ENCODE measurements at places on chromosomes 1 and 21.

- DNase-seq, result peak; percentile 18
These were observed 85.0 kb upstream of the AK4 start for GRCh38 chr1:65063025-65063424.

DNA sequence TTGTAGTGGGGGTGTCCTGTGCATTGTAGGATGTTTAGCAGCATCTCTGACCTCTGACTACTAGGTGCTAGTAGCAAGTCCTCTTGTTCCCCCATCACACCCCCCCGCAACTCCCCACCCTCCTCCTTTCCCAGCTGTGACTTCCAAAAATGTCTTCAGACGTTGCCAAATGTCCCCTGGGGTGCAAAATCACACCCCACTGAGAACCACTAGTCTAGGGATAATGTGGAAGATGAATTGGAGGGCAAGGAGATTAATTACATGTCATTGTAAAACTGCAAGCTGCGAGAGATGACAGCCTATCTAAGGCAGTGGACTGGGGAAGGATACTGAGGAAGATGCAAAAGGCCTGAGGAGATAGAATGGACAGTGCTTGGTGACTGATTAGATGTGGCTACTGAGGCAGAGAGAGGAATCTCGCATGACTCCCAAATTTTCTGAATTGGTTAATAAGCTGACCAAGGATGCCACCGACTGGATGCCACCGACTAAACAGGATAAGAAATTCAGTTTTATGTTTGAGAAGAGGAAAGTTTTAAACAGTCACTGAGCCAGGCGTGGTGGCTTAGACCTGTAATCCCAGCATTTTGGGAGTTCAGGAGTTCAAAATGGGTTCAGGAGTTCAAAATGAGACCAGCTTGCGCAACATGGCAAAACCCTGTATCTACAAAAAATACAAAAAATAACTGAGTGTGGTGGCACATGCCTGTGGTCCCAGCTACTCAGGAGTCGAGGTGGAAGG, 3.1 kb upstream of the JAK1 start:
- DNase-seq, result no peak

- no peak for DNase-seq
These were observed 28.5 kb upstream of the RLF start for GRCh38 chr1:40132383-40133311.

DNA sequence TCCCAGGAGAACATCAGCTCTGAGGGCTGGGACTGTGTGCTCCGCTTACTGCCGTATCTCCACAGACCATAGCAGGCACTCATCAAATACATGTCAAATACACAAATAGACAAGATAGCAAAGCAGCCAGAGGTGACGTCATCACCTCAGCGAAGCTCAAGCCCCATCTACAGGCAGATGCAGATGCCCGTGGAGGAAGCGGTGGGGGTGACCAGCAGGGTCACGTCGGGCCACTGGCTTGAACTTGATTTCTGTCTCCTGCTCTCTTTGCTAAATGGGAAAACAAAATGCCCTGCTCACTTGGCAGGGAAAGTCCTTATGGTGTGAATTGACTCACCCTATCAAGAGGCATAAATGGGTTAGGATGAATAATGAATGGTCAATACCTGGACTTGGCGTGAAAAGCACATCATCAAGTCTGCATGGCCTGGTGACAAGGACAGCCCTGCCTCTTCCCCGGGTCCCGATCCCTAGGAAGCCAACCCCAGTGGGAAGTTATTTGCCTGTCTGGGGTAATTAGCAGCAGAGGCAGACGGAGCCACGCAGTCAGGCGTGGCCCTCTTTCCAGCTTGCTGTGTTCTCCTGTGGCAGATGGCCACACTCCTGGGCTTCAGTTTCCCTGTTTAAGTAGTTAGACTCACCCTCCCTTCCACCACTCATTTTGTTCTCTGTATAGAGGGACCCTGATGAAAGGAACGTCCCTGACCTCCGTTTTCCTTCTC, 536.0 kb downstream of the NPHP4 start:
- DNase-seq, result no peak

GRCh38 chr1:79006564-79006963, at the start of gene ADGRL4:
ADGRL4 (minus strand) TSS chr1:79006730; CDS start chr1:79006654, 76 bp downstream.
- no peak for DNase-seq

DNA sequence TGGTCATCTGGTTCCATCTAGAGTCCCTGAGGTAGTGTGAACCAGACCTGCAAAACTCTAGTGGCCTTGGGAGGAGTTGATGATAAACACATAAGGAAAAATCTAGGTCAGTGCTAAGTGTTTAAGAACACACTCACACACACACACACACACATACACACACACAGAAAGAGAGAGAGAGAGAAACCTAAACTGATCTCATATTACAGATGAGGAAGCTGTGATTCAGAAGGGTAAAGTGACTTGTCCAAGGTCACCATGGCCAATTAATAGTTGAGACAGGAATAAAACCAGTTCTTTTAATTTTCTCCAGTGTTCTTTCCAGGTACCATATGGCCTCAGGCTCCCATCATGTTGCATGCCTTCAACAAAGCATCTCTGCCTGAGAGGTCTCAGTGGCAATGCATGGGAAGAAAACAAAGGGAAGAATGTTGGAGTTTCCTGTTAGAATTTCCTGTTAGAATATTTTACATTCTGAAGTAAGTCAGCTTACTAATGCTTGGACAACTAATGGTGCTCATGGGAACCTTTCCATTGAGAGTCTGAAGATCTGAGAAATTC, 77.3 kb upstream of the TSPAN2 start:
- DNase-seq, result no peak

- DNase-seq, result no peak
These were observed 12.1 kb downstream of the EPHA2 start for GRCh38 chr1:16143566-16144324.

DNA sequence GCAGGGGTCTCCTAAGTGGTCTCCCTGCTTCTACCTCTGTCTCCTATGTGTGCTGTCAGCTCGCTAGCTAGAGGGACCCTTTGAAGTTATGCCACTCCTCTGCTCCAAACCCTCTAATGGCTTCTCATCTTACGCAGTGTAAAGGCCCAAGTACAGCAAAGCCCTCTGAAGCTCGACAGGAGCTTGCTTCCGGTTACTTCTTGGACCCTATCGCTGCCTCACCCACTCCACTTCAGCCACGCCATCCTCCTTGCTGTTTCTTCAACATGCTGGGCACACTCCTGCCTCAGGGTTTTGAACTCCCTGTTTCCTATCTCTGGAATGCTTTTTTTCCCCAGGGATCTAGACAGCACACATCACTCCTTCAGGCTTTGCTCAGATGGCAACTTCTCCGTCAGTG, 102.3 kb upstream of the F3 start:
- DNase-seq, result no peak

- DNase-seq, result no peak
These were observed 15.2 kb upstream of the SRP9 start for GRCh38 chr1:225762444-225762843.

- no peak for DNase-seq
These were observed 20.8 kb upstream of the JAK1 start for GRCh38 chr1:64986903-64987871.

DNA sequence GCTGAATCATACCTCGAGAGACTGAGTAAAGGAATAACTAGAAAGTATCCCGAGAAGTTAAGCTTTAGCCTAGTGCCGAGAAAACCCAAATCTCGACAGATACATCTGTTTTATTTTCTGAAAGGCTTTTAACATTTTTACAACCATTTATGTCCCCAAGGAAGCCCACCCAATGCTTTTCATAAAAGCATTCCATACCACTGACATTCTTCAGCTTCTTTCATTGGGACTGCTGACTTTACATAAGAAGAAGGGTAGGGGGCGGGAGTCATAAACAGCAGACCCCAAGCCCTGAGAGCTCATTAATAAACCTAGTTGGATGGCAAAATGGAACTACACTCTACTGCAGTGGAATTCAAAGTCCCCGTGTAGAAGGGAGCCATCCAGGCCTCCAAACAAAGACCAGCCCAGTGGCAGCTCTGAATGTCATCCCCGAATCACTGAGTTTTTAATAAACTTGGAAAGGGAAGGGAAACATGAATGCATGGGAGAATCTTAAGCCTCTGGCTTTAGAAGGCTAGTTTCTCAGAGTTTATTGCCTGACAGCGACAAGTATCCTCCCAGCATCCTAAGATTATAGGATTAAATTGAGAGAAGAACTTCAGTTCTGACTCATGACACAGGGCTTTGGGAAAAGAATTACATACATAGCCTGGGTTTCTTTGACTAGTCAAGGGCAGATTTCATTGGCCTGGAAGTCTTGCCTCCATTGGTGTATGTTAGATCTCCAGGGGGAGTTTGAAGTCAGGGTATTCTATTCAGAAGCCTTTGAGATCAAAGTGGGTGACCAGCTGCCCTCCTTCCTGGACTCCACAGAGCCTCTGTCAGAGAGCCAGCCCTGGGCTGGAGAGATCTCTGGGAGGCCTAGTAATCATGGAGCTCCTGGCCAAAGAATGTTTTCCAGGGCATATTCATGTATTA, 3.7 kb downstream of the ATF3 start:
- no peak for DNase-seq

- DNase-seq, result no peak
These were observed 94.2 kb upstream of the DMRTA2 start for GRCh38 chr1:50517488-50517887.

GRCh38 chr1:31944205-31945089, 6.3 kb upstream of the PTP4A2 start:
- no peak for DNase-seq

DNA sequence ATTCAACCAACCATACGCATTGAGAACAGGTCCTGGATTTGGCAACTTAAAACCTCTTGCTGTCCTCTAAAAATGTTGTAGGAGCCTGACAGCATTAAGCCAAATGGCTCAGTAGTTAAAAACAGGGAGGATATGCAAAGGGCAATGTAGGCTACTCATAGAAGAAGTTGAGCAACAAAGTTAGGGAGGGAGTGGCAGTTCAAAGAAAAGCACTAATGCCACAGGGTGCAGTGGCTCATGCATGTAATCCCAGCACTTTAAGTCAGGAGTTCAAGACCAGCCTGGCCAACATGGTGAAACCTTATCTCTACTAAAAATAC, 92.9 kb upstream of the ERG start:
- DNase-seq, result no peak

- no peak for DNase-seq
These were observed 42.3 kb upstream of the NHLH2 start for GRCh38 chr1:115882913-115883902.

DNA sequence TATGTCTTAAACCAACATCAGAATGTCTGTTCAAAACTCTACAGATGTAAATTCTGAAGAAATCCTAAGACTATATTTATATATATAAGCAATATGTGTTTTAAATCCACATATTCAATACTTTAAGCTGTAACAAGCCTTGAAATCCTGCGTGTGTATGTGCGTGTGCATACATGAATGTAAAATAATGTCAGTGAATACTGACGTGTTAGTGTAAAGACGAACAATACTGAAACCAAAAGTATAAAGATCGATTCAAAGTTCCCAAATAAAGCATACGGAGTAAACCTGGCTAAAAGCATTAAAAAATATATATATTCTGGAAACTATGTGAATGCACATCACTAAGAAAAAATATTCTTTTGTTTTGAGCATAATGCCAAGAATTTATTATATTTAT, 668.6 kb upstream of the NCAM2 start:
- no peak for DNase-seq

- DNase-seq, result no peak
These were observed 11.0 kb downstream of the TP53BP2 start for GRCh38 chr1:223834660-223835263.

DNA sequence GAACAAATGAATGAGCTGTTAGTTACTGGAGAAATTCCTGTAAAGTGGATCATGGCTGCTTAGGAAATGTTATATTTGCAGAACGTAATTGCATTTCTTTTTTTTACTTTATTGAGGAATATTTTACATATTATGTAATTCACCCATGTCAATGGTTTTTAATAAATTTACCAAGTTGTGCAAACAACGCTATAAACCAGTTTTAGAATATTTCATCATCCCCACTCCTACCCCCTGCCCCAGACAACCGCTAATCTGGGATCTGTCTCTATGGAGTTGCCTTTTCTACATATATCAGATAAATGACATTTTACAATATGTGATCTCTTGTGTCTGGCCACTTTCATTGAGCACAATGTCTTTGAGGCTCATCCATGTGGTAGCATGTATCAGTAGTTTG, 4.3 kb upstream of the IFFO2 start:
- no peak for DNase-seq

DNA sequence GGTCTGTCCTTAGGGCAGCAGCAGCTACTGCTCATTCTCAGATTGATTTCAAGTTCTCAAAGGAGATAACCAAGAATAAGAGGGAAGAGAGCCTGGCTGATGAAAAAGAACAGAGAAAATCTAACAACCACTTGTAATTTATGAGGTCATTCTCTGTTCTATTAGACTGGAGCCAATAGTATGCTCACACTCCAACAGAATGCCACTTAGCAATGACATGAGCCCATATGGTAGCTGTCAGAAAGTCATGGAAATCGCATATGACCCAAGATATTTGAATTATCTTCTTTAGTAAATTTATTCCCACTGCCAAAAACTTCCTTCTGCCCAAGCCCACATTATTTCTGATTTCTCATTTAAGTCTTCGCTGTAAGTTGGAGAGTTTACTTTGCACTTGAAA, 53.7 kb upstream of the PLA2G4A start:
- no peak for DNase-seq

DNA sequence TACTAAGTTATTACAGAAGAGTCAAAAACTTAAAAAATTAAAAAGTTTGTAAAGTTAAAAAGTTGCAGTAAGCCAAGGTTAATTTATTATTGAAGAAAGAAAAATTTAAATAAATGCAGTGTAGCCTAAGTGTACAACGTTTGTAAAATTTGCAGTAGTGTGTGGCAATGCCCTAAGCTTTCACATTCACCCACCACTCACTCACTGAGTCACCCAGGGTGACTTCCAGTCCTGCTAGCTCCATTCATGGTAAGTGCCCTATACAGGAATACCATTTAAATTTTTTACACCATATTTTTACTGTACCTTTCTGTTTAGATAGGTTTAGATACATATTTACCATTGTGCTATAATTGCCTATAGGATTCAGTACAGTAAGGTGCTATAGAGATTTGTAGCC, 88.6 kb downstream of the CTH start:
- DNase-seq, result no peak

DNA sequence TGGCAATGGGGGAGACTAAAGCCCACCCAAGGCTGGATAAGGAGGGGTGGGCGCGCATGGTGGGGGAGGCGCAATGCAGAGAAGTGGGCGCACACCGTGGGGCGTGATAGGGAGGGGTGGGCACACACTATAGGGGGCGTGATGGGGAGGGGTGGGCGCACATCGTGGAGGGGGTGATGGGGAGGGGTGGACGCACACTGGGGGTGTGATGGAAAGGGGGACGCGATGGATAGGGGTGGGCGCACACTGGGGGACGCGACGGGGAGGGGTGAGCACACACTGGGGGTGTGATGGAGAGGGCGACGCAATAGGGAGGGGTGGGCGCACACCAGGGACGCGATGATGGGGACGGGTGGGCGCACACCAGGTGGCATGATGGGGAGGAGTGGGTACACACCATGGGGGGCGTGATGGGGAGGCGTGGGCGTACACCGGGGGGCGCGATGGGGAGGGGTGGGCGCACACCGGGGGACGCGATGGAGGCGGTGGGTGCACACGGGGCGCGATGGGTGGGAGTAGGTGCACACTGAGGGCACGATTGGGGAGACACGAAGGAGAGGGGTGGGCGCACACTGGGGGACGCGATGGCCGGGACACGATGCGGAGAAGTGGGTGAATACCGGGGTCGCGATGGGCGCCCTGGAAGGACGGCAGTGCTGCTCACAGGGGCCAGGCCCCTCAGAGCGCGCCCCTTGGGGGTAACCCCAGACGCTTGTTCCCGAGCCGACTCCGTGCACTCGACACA, 929 bp downstream of the SUMO3 start:
- no peak for DNase-seq

Data from 8988T (cell line).